HFFc6 (cell line): ENCODE measurements at places on chromosomes 16 and 17. TPM values are rescaled to one million over a fixed set of nuclear protein-coding genes. Genes with fewer than 3 reads are reported as not detected.

GRCh38 chr17:82400830-82401229 lies 17.3 kb upstream of the HEXD start:
- no peak for DNase-seq

DNA sequence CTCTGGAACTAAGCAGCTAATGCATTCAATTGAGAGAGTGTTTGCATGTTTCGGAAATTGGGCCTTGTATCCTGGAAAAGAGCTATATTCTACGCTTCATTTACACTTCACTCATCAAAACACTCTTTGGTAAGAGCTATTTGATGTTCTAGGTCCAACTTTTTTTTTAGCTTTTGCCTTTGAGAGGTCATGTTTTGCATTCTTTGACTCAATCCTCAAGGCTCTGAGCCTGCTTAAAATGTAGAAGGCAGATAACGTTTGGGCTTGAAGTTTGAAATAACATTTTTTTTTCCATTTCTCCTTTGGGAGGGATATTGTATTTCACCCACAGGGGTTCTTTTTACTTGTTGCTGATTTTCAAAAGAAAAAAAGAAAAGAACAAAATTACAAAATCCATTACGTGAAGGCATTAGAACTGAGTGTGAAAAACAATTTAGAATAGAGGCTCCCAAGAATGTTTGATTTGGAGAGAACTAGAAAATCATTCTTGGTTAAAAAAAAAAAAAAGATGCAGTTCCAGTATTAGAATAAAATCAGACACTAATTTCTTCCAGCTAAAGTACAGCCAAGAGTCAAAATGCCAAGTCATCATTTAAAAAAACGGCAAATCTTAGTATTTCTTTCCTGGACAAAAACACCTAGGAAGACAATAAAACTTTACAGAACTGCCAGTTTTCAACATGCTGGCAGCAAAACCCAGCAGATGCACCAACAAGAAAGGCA lies 268.5 kb downstream of the GRIN2A start:
- no peak for DNase-seq

DNA sequence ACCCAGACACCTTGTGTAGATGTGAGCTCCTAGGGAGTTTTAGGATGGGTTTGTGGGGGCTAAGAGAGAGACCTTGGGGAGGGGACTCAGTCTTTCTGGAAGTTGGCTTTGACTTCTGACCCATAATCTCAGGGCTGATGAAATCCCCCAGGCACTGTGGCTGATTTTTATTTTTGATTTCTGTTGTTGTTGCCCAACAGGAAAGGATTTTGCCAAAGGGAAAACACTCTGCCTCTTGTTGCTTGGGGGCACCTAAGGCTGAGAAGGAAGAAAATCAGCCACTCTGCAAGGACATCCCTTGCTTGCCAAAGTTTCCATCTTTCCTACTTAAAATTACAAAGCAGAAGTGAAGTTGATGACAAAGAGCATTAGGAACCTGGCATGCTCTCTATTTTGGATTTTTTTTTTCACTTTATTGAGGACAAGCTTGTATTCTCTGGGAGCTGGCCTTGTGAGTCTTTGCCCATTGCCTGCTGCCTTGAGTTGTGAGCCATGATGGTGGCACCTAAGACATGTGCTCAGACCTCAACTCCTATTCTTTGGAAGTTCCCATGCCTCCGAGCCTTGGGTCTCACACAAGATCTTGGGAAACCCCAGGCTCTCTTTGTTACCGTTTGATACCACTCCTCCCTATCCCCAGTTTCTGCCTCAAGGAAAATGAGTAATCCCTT lies 3.2 kb upstream of the C1QTNF1 start:
- no peak for DNase-seq

DNA sequence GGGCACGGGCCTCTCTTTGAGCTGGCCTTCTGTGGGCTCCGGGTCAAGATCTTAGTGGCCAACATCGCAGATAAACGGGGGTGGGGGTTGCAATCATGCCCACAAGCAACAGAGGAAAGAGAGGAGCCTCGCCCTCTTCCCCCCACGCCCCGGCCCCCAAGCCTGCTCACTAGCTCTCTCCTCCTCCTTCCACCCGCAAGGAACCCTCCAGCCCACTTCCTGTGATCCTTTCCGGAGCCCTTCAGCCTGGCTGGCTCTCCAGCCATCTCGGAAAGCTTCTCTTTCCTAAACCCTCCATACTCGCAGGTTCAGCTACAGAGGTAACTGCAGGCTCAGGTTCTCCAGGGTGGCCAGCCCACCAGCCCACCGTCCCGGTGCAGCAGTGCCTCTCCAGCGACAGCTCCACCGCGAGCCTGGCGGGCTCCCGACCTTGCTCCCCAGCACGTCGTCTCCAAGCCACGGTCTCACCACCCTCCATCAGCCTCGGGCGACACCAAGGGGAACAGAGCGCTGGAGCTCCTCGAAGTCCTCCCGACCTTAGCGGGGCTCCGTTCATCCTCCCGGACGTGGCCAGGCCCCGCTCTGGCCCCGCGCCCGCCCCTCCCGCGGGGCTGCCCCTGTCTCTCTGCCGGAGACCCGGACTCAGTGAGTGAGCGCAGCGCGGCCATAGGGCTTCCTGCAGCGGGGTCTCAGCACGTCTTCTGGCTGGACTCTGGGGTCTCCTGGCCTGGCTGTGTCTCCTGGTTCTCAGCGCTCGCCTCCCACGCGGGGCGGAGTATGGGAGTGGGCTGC lies 12.9 kb upstream of the ODF4 start:
- no peak for DNase-seq

DNA sequence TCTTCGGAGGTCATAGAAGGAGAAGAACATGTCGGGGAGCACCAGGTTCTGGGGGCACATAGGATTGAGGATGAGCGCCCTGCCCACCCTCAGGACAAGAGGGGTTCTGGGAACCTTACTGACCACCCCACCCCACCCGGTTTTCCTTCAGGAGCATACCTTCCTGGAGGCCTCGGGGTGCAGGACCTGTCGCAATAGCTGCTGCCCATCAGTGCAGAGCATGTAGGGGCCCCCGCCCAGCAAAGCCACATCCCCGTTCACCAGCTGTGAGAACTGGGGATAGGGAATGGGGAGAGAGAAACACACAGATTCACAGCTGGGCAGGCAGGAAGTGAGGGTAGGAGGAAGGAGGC lies 2.1 kb downstream of the ESRP2 start:
- no peak for DNase-seq

- DNase-seq = peak; percentile 25
Observed at GRCh38 chr17:41965694-41966462, 717 bp upstream of the CNP start.

CDR2L gene
- total RNA-seq = 27.5 and 30.1 TPM in 2 replicates

HSF5 gene
- not detected in 2 replicates for total RNA-seq

DNA sequence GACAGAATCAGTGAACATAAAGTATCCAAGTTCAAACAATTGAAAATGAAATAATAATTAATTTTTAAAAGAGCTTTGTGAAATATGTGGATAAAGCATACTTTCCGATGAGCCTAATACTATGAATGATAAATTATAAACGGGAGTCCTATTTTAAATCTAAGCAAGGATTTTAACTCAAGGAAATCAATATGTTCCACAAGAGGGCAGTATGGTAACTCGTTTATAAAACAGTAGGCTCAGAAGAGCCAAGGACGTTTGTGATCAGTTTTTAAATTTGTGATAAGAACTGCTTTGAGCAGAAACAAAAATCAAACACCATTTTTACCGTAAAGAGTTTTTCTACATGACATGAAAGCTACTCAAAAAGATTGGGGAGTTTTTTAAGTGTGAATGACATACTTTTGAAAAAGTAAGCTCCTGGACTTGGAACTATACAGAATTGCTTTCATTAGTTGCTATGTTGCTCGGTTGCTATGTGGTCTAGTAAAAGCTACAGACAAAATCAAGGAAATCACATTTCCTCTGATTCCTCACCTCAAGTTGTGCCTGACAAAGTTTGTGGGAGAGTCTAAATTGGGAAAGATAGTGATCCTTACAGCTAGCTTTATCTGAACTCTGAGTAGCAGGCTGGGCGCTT lies 11.8 kb upstream of the TEKT1 start:
- DNase-seq = peak; percentile 38

DNA sequence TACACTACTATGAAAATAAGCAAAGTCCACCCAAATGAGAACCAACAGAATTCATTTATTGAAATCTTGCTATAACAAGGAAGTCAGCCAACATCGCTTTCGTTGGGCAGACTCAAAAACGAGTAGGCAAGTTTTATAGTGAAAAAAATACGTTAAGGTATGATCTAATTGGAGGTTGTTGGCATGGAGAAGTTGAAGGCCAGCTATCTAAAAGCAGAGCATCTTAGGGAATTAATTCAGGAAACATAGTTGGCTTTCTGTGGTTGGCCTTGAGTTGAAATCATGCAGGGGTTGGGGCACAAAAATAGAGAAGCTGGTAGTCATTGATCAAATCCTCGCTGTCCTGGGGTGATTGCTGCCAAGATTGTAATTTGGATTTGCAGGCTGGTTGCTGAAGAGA lies 118.3 kb downstream of the PPM1E start:
- DNase-seq = no peak

GRCh38 chr17:69724238-69724637 lies 309.7 kb downstream of the MAP2K6 start:
- DNase-seq = no peak

CCL11 gene
- not detected in 2 replicates for total RNA-seq

CBFA2T3 gene
- total RNA-seq = not detected in 3 replicates

TP53TG3 gene
- total RNA-seq = not detected in 3 replicates

FA2H gene
- total RNA-seq = not detected in 3 replicates

DNA sequence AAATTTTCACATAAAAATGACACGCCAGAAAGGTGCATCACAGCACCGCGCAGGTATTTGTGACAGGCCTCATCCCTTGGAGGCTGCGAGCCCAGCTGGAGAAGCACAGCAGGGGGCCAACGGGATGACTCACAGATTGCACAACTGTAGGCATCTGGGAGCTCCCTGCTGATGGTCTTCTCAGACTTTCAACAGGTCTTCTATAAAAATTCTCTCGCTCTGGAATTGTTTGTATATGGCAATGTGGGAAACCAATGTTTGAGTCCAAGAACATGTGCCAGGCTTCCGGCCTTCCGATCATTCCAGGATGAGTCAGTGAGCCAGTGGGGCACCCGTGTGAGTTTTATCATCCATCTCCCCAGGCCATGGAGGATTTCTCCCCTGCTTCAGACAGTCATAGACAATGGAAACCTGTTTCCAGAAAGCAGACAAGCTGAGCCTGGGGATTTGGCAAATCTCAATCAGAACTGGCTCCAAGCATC lies 24.1 kb upstream of the ADORA2B start:
- DNase-seq = peak; percentile 96

- DNase-seq = no peak
Observed at GRCh38 chr16:7548796-7549318, 216.2 kb downstream of the RBFOX1 start.

DNA sequence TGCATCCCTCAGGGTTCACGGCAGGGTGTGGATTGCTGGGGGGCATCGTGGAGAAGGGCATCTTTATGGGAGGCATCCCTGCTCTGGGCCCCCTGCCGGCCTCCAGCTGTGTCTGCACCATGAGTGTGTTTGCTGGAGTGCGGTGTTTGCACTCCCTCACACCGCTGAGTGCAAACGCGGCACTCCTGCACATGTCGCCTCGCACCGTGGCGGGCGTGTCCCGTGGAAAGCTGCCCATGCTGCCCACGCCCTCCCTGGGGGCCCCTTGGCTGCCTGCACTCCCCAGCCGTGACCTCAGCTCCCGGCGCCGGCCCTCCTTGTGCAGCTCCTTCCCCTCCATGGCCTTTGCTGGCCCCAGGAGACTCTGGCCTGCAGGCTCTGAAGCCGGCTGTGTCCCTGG lies 74.6 kb upstream of the ZNF750 start:
- DNase-seq = no peak

DNA sequence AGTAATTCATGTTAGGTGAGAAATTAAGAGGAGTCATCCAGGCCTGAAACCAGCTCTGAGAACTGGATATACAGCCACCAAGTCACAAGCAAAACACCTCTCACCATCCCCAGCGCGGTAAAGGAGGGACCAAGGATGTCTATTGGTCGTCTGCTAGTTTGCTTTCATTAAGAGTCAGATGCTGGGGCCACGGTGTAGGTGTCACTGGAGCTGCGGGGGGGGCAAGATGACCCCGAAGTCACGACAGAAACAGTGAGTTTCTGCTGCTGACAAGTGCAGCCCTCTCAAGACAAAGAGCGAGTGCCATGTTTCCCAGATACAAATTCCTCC lies 790 bp downstream of the NCBP3 start:
- DNase-seq = peak; percentile 13

DNA sequence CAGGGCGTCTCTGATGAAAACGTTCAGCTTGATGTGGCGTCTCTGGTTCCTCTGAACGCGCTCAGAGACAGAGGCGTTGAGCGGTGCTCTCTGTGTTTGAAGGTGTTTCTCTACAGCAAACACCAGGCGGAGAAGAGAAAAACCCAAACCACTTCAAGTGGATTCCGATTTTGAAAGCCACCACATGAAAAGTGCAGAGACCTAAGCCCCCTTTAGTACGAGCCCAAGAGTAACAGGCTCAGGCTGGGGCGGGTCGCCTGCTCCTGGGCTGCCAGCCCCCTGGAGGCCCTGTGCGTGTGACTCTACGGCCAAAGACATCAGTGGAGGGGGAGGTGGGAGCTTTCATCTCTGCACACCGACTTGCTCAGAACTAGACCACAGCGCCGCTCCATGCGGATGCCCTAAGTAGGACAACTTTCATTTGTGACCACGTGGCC lies 328.4 kb downstream of the MAF start:
- DNase-seq = no peak

GRCh38 chr17:7837408-7838088 lies 3.5 kb downstream of the KDM6B start:
- no peak for DNase-seq

TSNAXIP1 gene
- total RNA-seq = 0.63 to 1.2 TPM (median 0.71 TPM) in 3 replicates

KCNH6 gene
- total RNA-seq = not detected in 3 replicates

DNA sequence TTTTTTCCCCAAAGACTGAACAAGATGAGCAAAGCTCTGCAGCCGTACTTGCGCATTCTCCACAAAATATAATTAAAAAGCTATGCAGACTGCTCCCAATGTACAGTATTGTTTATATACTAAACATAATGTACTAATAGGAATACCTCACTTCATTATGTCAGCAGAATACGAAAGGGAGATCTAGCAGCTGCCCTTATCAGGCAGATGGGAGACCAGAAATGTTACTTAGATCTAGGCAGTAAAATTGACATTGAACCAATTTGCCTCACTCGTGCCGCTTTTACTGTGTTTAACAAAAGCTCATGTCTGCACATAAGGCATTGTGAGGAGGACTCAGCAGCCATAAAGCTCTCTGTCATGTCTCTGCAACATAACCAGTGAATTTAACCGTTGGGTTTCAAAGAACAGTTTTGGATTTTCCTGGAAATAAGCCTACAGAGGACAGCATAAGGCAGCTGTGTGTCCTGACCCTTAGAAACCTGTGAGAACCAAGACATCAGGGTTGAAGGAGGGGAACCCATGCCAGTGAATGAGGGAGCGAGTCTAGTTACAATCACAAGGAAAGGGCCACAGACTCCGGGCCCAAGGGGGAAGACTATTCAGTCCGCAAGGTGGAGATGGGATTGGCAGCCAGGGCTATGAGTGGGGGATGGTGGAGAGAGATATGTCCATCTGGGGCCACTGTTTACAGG lies 71.4 kb downstream of the GNAO1 start:
- no peak for DNase-seq
